ENCODE measurements at places on chromosomes 3 and 15. TPM values are rescaled to one million over a fixed set of nuclear protein-coding genes. Genes with fewer than 3 reads are reported as not detected.

The TMEM207 gene
- polyA plus RNA-seq, result not detected

The ADAMTS17 gene
- polyA plus RNA-seq, result not detected

The AMT gene
- 1.3 TPM for polyA plus RNA-seq

The CYP1A1 gene
- not detected for polyA plus RNA-seq

The ZBED2 gene
- 6.7 TPM for polyA plus RNA-seq

The CLDN16 gene
- not detected for polyA plus RNA-seq

The TUSC7 gene
- not detected for polyA plus RNA-seq

The GOLGA8M gene
- polyA plus RNA-seq, result not detected

The GCSAM gene
- polyA plus RNA-seq, result 34.0 TPM

The SUSD5 gene
- polyA plus RNA-seq, result not detected

The GOLGA8G gene
- polyA plus RNA-seq, result not detected

The C3orf52 gene
- polyA plus RNA-seq, result 0.50 TPM

The ERICH6 gene
- 0.41 TPM for polyA plus RNA-seq

The ONECUT1 gene
- polyA plus RNA-seq, result not detected

The PLD1 gene
- not detected for polyA plus RNA-seq

The RASGRP1 gene
- polyA plus RNA-seq, result 32.6 TPM

The GOLGA8O gene
- not detected for polyA plus RNA-seq

The CHMP2B gene
- 59.2 TPM for polyA plus RNA-seq

The CCDC39 gene
- not detected for polyA plus RNA-seq

The DNAH12 gene
- not detected for polyA plus RNA-seq

The ZCWPW2 gene
- polyA plus RNA-seq, result 0.19 TPM

The CPN2 gene
- not detected for polyA plus RNA-seq

The GOLGA8J gene
- polyA plus RNA-seq, result not detected

The HGD gene
- 0.24 TPM for polyA plus RNA-seq

Measured in IgD-negative memory B cell (primary cell).